B cell (primary cell): ENCODE measurements at places on chromosomes 16 and 17.

DNA sequence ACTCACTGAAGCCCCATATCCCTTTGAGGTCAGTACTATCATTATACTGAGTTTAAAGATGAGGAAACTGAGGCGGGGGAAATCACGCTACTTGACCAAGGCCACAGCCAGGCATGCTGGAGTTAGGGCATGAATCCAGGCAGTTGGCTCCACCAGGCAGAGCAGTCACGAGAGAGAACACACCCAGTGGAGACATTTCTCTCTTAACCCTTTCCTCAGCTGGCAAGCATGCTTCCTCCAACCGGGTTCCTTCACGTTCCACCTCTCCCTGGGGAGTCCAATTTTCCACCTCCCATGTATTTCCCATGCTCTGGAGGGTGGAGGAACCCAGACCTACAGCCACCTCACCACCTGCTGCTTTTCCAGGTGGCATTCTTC, 32.8 kb downstream of the VAC14 start:
- DNase-seq, result no peak
- H3K4me1 ChIP-seq, result no peaks in the 10 kb centered on the region
- peaks cover 67% of the 10 kb centered on the region for H3K36me3 ChIP-seq
- H3K4me3 ChIP-seq, result no peak overlapping the region
- no peak overlapping the region for H3K27ac ChIP-seq

GRCh38 chr17:57605675-57606105, 139.4 kb downstream of the CCDC182 start:
- no peaks in the 10 kb centered on the region for H3K36me3 ChIP-seq
- no peak for DNase-seq
- H3K4me1 ChIP-seq, result peaks cover 39% of the 10 kb centered on the region
- no peaks in the 10 kb centered on the region for H3K27me3 ChIP-seq
- peak overlapping the region; percentile 49 for H3K27ac ChIP-seq

- H3K27ac ChIP-seq, result no peak overlapping the region
- H3K27me3 ChIP-seq, result no peaks in the 10 kb centered on the region
- no peak for DNase-seq
Observed at GRCh38 chr16:87424266-87424665, 32.1 kb downstream of the MAP1LC3B start.

GRCh38 chr16:88617268-88618031, 20.9 kb upstream of the IL17C start:
- H3K27ac ChIP-seq, result no peak overlapping the region
- no peak overlapping the region for H3K4me3 ChIP-seq
- H3K4me1 ChIP-seq, result no peaks in the 10 kb centered on the region

GRCh38 chr17:73744411-73744810, 100.2 kb upstream of the SDK2 start:
- H3K4me3 ChIP-seq, result no peak overlapping the region
- no peak overlapping the region for H3K27ac ChIP-seq
- H3K36me3 ChIP-seq, result no peaks in the 10 kb centered on the region
- H3K27me3 ChIP-seq, result no peaks in the 10 kb centered on the region
- H3K4me1 ChIP-seq, result no peaks in the 10 kb centered on the region
- no peak for DNase-seq
